ENCODE measurements at places on chromosomes 1 and 21.

DNA sequence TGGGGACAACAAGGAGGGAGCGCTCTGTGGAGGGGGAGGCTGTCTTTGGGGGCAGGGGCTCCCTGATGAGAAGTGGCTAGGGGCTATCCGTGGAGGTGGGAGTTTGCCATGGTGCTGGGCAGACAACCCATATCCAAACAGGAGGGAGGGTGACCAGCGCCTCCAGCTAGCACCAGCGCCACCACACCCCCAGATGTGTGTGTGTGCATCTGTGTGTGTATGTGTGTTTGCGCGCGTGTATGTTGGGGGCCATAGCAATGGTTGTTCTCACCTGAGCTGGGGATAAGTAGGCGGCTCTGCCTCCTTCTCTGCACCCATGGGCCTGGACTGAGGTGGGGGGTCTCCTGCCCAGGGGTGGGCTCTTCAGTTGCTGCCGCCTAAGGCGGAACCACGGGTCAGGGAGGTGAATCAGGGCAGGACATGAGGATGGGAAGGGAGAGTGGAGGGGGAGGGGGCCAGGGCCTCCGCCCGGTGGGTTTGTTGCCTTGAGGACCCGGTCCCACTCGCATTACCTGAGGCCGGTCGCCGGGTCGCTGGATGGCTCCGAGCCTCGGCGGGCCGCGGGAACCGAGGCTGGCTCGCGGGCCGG lies 345 bp downstream of the HPCAL4 start:
- no peak for DNase-seq

GRCh38 chr1:231970684-231971083 lies 344.1 kb downstream of the DISC1 start:
- no peak for DNase-seq

DNA sequence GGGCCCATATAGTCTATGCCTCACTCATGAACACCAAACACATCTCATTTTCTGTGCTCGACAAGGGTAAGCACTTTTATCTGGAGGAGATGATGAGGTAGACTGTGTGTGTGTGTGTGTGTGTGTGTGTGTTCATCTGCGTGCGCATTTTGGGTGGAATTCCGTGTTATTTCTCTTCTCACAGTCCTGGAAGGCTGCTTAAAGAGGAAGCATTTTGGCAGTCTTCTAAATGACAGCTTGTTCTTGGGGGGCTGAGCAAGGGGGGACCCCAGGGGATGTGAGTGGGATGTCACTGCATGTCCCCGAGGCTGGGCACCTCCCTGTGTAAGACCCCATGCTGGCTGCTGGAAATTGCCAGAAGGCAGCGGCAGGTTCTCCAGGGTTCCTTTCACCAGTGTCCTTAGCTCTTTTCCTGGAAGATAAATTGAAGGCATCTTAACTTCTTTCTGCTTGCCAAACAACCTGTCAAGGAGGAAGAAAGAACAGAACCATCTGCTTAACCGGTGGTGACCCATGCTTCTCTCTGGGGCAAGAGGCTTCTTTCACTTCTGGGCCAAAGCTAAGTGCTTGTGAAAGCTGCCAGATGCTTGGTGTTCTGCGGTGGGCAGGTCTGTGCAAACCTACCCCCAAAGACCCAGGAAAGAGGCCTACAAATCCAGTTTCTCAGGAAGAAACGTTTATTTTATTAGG lies 9.9 kb upstream of the RD3 start:
- no peak for DNase-seq

DNA sequence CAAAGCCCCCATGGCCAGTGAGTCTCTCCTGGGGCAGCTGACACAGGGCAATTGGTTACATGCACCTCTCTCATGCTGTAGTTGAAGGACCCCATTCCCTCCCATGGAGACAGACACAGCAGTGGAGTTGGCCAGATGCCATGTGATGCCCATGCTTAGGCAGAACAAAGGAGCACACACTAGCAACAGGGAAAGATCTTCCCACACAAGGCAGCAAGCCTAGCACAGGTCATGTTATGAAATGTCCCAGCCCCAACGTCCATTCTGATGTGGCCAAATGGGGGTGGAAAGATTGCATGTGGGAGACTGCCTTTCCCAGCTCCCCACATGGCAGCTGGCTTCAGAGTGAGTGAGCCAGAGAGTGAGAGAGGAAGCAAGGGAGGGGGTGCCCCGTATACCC lies 34.5 kb downstream of the AADACL4 start:
- no peak for DNase-seq

Measured in activated T-cell treated with anti-CD3 and anti-CD28 coated beads, Interleukin-2, amount 50 U/mL, for 1 hour (primary cell).